ENCODE measurements at places on chromosomes 5 and 9. TPM values are rescaled to one million over a fixed set of nuclear protein-coding genes. Genes with fewer than 3 reads are reported as not detected.

The PDGFRB gene
- 47.8 TPM for total RNA-seq

The COMMD10 gene
- total RNA-seq = 33.6 TPM

The FOXD4L4 gene
- not detected for total RNA-seq

The PPP3R2 gene
- not detected for total RNA-seq

The LCN15 gene
- 0.59 TPM for total RNA-seq

The OR1K1 gene
- not detected for total RNA-seq

The CTNND2 gene
- 5.4 TPM for total RNA-seq

The KCNN2 gene
- total RNA-seq = 10.5 TPM

The FCN2 gene
- not detected for total RNA-seq

The CDH18 gene
- not detected for total RNA-seq

The GLRA1 gene
- total RNA-seq = not detected
